CD4-positive, alpha-beta T cell treated with Interleukin-17A for 4 hours (primary cell): ENCODE measurements at places on chromosomes 5 and 9.
A peak's percentile ranks its signal among the peaks of the same experiment; 100 is the strongest.

DNA sequence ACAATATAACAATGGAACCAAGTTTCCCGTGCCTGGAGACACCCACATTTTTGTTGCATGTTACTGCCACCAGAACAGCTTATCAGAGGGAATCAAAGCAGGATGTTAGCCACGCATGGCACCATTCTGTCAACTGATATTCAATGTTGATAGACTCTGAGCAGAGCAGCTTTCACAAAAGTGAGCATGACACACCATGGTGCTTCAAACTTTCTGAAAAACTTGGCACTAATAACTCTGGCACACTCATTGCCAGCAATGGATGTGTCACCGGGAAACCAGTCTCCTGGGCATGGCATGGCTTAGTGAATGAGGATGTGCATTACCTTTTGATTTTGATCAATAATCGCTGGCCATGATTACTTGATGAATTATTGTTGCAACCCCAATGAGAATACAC is 19.7 kb downstream of the NIPSNAP3B start:
- DNase-seq: no peak

GRCh38 chr5:42858031-42858643 is 46.4 kb upstream of the SELENOP start:
- DNase-seq: no peak

- no peak for DNase-seq
Measured at GRCh38 chr9:99005651-99006050, 61.9 kb downstream of the COL15A1 start.

- DNase-seq: no peak
Measured at GRCh38 chr9:16368237-16369087, 502.0 kb downstream of the BNC2 start.

GRCh38 chr5:82806513-82806912 is 270.7 kb downstream of the TMEM167A start:
- DNase-seq: no peak

DNA sequence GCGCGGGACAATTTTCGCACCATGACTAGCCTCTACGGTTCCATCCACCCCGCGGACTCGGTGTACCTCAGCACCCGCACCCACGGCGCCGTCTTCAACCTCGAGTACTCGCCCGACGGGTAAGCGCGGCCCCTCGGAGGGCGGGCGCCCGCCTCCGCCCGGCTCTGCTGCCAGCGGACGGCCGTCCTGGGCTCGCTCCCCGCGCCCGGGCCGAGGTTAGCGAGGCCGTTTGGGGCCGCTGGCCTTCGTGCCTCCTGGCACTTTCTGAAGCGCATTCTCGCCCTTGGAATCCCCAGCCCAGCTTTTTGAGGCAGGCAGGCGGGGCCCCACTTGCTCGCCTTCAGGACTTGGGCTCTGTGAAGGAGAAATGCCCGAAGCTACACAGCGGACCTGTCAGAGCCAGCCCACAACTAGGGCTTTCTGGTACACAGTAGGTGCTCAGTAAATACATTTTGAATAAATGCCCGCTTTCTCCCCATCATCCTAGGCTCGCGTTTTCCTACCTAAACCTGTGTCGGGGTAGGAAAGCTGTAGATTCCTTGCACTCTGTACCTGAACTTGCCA is 772 bp downstream of the DCAF10 start:
- DNase-seq: no peak

GRCh38 chr9:123735376-123735775 is 194.6 kb downstream of the DENND1A start:
- DNase-seq: no peak

GRCh38 chr9:126357074-126357473 is 30.4 kb downstream of the MVB12B start:
- no peak for DNase-seq

GRCh38 chr5:72624641-72625236 is 117.5 kb upstream of the ZNF366 start:
- DNase-seq: no peak

GRCh38 chr5:90386099-90386710 is 23.4 kb downstream of the CETN3 start:
- DNase-seq: no peak

- DNase-seq: no peak
Measured at GRCh38 chr5:78235289-78235688, 59.2 kb downstream of the AP3B1 start.

GRCh38 chr5:105952875-105953274 is 1717.9 kb downstream of the EFNA5 start:
- DNase-seq: no peak

- DNase-seq: no peak
Measured at GRCh38 chr5:95763941-95764340, 32.8 kb downstream of the RHOBTB3 start.

- no peak for DNase-seq
Measured at GRCh38 chr9:9305600-9305999, 1307.2 kb downstream of the PTPRD start.

DNA sequence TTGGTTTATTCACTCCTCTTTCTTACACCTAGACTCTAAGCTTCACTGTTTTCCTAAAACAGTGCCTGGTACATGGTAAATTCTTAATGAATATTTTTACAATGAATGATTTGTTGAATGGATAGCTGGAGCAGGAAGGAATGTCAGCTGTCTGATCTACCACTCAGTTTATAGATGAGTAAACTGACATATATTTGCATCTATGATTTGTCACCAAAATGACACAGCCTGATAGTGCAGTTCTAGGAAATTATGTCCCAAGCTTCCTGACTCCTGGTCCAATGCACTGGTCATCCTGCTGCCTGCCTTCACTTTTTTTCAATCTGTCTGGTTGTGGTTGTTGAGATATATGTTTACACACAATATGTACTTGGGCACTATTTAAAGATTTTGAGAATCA is 651.7 kb upstream of the WWC1 start:
- DNase-seq: no peak

- no peak for DNase-seq
Measured at GRCh38 chr9:138038244-138038671, 160.7 kb downstream of the CACNA1B start.

DNA sequence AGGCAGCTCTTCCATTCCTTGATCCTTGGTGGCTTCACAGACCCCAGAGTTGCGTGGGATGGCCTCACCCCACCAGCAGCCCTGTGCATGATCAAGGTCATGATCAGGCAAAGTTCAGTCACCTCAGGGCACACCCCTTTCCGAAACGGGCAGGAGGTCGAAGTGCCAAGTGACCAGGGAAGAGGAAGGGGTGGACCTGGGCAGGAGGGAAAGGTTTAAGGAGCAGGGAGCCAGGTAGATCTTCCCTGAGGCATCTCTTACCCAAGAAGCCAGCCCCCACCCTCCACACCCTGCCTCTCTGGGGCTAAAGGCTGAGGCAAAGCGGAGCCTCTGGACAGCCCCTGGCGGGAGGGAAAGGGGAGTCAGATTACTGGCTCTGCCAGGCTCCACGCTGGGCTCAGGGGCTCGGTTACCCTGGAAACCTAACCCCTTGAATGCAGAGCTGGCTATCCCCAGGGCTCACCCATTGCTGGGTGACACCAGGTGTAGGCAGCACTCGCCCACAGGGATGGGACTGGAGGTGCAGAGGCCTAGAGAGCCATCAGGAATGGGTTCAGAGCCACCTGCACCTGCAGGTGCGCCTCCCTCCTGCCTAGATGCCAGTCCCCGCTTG is 3.6 kb downstream of the MGAT4B start:
- no peak for DNase-seq

GRCh38 chr5:60604771-60605170 is 95.2 kb downstream of the DEPDC1B start:
- DNase-seq: no peak

GRCh38 chr9:130034570-130034969 is 8.4 kb downstream of the FNBP1 start:
- peak; percentile 45 for DNase-seq

DNA sequence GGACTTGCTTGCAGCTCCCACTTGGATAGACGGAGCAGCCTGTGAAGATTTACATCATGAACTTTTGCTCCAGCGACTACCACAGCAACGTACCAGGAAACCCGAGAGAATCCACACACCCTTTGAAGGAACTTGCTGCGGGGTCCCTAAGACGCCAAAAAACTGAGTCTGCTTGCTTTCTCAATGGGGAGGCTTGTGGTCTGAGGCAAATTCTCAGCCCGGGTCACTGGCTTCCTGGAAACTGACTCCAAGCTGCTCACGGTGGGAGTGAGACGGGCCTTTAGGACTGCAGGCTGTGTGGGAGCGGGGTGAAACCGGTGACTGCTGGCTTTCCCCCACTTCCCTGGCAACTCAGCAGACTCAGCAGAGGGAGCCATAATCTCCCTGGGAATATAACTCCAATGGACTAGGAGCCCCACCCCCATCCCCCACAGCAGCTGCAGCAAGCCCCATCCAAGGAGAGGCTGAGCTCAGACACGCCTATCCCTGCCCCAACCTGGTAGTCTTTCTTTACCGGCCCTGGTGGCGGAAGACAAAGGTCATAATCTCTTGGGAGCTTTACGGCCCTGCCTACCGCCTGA is 466.0 kb downstream of the CAAP1 start:
- DNase-seq: no peak

GRCh38 chr5:73781107-73781768 is 155.2 kb downstream of the ARHGEF28 start:
- no peak for DNase-seq

GRCh38 chr5:2836133-2836532 is 84.7 kb upstream of the IRX2 start:
- no peak for DNase-seq

- peak; percentile 63 for DNase-seq
Measured at GRCh38 chr5:543755-544674, 19.8 kb upstream of the SLC9A3 start.

DNA sequence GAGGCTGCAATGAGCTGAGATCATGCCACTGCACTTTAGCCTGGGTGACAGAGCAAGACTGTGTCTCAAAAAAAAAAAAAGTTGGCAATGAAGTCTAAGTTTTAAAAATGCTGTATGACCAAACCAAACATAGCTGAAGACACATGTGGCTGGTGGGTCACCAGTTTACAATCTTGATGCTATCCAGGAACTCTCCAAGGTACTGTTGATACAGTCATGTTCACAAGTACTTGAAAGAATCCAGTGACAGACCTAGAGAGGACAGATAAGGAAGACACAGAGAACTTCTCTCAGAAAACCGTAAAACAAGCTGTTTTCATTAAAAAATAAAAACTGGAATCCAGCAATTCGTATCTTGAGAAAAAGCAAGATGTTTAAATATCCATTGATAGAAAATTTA is 95.7 kb downstream of the ACTBL2 start:
- no peak for DNase-seq

DNA sequence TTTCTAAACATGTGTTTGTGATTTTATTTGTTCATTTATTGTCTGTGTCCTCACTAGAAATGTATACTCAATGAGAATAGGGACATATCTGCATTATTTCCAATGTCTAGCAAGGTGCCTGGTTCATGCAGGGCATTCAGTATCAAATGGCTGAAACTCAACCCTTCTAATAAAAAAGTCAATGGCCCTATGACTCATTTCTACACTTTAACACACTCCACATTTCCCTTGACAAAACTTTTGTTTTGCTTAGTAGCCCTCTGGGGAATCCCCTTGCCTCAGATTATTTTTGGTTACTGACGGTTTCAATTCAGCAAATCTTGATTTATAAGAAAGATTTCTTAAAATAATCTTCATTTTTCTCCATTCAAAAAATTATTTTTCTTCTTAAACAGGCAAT is 206.0 kb upstream of the DMRTA1 start:
- no peak for DNase-seq

- no peak for DNase-seq
Measured at GRCh38 chr5:137630972-137631370, 104.9 kb downstream of the KLHL3 start.

DNA sequence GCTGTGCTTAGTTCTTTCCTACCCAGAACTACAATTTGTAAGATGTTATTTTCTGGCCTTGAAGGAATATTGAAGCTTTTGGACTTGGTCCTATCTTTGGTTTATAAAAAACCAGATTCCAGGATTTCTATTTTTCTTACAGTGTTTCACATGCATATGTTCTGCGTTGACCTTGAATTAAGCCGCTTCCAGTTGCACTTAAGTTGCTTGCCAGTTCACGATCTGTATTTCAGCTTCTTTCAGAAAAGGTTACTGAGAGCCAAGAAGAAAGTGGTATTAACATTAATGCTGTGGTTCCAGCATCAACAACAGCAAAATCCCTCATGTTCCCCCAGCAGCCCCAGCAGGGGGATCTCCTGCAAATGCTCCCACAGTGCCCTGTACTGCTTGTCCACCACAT is 156.4 kb upstream of the ADAMTS16 start:
- no peak for DNase-seq

- no peak for DNase-seq
Measured at GRCh38 chr9:76162086-76162730, 232.0 kb downstream of the RFK start.

- peak; percentile 42 for DNase-seq
Measured at GRCh38 chr9:87713278-87713987, 12.5 kb upstream of the CTSL start.

- DNase-seq: peak; percentile 69
Measured at GRCh38 chr9:6680797-6681146, 35.2 kb upstream of the GLDC start.

- DNase-seq: no peak
Measured at GRCh38 chr9:88657893-88658292, 122.9 kb downstream of the NXNL2 start.

DNA sequence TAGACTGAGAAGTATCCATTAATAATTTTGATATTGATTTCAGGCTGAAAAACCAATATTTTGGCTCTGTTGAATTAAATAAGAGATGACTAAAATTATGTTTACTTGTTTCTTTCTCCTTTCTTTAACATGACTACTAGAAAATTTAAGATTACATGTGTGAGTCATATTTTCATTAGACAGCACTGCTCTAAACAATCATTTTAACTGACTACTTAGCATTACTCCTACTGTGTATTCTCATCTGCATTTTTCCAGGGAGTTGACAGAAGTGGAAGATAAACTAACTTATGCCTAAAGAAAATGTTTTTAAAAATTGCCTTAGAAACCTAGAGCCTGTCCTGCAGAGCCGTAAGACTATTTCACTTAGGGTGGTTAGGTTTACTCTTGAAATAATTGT is 29.1 kb downstream of the TNC start:
- no peak for DNase-seq

DNA sequence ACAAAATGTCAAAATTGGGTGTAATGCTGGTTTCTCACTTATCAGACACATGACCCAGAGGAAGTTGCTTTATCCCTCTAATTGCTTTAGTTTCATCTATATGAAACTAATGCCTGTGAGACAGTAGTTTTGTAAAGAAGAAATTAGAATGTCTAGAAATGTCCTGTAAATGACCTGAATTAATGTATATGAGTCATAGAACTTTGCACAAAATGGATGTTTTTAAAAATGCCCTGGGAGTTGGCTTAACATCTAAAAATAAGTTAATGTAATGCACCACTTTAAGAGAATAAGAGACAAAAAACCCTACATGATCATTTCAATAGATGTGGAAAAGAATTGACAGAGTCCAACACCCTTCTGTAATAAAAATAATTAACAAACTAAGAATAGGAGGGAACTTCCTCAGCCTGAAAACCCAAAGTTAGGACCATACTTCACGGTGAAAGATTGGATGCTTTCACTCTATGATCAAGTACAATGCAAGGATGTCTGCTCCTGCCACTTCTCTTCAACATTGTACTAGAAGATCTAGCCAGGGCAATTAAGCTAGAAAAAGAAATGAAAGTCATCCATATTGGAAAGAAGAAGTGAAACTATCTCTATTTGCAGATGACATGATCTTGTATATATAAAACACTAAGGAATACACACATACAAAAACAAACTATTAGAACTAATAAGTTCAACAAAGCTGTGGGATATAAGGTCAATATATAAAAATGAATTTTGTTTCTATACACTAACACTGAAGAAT is 117.9 kb downstream of the MELK start:
- DNase-seq: no peak
